CD4-positive, CD25-positive, alpha-beta regulatory T cell (primary cell): ENCODE measurements at places on chromosomes 6 and 20.
A peak's percentile ranks its signal among the peaks of the same experiment; 100 is the strongest.

DNA sequence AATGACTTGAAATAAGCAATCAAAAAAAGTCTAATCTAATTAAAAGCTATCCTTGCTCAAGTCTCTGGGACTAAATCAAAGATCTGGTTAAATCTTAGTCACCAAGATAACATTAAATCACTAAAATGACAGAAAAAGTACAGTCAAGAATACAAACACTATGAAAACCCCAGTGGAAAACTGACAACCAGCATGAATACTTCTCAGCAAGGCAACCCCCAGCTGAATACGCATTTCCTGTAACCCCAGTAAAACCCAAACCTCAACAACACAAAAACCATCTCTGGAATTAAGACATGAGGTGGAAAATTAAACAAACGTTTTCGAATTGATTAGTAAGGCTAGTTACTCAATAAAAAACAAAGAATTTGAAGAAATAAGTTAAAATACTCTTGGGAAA lies 23.7 kb upstream of the ZC3H12D start:
- DNase-seq = peak; percentile 58

DNA sequence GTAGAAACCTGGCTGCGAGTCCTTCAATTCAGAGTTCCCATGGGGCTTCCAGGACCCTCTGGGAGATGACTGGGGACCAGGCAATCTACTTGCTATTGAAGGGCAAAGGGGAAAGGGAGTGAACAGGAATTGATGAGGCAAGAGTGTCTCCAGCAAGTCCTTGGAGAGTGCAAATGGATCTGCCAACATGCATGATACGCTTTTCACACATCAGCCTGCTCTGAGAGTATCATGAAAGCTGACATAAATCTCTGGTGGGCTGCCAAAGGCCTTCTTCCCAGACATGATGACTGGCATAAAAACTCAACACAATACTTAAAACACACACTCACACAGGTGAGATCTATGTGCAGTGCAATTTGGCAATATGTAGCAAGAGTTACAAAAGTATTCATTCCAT lies 759.1 kb downstream of the PTPRT start:
- no peak for DNase-seq

DNA sequence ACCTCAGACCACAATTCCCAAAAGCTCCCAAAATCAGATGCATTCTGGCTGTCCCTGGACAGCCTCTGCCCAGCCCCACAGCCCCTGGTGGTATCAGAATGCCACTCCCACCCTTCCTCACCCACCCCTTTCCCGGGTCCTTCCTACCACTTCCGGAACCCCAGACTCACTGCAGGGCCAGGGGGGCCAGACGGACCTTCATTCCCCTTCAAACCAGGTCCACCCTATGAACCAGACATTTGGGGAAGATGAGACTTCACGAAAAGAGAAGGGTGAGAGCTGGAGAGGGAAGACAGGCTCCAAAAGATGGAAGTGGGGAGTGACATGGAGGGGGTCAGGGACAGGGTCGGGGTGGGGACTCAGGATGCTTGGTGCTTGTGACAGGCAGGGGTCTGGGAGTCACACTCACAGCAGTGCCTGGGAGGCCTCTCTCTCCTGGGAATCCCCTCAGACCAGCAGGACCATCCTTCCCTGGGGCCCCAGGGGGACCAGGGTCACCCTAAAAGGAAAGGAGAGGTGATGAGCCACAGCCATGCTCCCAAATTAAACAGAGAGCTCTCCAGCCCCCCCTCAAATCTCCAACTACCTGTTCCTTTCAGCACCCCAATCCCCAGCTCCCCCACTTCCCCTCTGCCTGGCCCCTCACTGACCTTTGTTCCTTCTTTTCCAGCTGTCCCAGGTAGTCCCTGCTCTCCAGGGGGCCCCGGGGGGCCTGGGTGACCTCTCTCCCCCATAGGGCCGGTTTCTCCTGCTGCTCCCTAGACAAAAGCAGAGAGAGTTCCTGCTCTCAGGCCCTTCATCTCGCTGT lies 20.2 kb downstream of the COL11A2 start:
- DNase-seq = no peak

- DNase-seq = no peak
These were observed 62.4 kb downstream of the TXNDC5 start for GRCh38 chr6:7848229-7848628.

- no peak for DNase-seq
These were observed 5.6 kb upstream of the HM13 start for GRCh38 chr20:31508517-31509244.

GRCh38 chr20:37598100-37598543 lies 70.4 kb upstream of the BLCAP start:
- DNase-seq = no peak

GRCh38 chr20:4138056-4138455 lies 122.7 kb upstream of the RNF24 start:
- no peak for DNase-seq

- no peak for DNase-seq
These were observed 57.6 kb upstream of the JAG1 start for GRCh38 chr20:10731190-10731965.
